ENCODE measurements at places on chromosomes 3 and 15.

DNA sequence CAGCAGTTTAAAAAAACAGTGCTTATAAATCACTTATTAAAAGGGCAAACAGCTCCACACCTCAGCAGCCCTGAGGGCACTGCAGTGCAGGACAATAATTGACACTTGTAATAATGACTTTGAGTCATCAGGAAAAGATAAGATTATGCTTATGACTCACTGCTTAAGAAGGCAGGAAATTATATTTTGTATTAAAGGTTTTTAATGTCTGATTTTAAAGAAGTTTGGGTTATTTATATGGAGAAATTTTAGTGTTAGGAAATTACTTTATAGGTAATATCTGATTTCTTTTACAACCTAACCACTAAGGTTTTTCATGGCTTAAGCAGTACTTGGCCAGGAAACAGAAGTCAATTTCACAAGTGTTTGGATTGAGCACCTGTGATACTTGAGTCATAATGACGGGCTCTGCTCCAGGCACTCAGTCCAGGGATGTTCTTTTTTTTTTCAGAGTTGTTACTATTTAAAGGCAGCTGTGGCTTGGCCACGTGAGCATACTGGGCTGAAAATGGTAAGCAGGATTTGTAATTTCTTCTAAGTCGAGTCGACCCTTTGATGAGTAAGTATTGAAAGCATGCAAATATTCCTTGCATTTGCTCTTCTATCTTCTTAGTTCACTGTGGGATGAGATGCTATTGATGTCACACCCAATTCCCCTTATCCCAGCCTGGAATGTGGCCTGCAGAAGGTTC is 21.6 kb upstream of the SLC6A20 start:
- DNase-seq: no peak

DNA sequence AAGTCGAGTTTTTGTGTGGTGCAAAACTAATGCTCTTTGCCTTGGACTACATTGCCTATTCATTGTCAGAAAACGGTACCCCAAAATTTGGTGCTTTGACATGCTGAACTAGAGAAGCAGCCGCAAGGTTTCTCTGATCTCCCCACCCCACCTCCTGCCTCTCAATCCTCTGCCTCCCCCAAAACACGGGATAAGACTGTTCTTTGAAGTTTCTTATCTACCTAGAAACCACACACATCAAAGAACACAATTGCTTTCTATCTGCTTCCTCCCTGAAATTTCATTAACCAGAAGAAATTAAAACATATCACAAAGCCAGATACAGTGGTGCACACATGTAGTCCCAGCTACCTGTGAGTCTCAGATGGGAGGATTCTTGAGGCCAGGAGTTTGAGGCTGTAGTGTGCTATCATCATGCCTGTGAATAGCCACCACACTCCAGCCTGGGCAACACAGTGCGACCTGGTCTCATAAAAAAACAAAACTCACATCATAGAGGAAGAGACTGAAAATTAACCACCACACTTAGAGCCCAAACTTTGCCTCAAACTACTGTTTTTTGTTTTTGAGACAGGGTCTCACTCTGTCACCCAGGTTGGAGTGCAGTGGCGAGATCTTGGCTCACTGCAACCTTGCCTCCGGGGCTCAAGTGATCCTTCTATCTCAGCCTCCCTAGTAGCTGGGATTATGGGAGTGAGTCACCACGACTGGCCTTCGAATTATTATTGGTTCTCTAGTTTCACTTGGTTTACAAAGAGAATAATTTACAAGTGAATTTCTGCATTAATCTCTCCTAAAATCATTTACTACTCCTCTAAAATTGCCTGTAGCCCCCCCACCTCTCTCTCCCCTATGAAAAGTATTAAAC is 2.7 kb upstream of the PCNP start:
- DNase-seq: no peak

DNA sequence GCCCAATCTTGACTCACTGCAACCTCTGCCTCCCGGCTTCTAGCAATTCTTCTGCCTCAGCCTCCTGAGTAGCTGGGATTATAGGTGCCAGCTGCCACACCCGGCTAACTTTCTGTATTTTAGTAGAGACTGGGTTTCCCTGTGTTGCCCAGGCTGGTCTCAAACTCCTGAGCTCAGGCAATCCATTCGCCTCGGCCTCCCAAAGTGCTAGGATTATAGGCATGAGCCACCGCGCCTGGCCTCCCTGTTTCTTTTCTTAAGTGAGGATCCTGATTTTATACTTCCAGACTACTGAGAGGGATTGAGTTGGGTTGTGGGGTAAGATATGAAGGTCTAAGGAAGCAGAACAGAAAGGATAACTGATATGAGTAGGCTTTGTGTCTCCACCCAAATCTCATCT is 106.8 kb downstream of the CNTN3 start:
- no peak for DNase-seq

GRCh38 chr3:35651851-35652250 is 12.5 kb downstream of the ARPP21 start:
- no peak for DNase-seq

DNA sequence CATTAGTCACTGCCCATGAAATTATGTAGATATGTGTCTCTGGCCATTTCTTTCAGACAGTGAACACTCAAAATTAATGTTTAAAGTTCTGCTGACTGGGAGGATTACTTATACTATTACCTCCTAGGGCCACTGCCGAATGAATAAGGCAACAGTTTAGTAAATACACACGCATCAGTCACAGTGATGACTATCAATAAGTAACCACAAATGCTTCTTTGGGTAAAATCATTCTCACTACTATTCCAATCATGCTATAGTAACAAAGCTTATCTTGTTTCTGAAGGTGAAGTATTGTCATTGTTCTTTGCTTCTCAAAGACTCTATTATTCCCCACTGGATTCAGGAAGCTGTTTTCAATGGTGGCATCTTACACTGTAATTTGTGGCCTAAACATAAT is 478.8 kb downstream of the EPHA3 start:
- DNase-seq: no peak

DNA sequence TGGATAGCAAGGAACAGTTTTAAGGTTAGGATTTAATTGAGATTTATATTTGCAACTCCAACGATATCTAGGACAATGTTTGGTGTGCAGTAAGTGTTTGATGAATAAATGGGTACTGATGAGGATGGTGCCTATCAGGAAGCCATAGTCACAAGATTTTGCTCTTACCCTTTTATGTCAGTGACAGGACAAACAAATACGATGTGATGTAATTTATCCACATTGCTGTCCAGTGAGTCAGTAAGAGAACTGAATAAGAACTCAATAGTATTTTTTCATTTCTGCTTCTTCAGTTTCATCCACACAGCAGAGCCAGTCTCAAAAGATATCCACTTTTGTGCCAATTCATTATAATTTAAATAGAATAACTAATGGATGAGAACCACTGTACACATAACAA is 18.5 kb downstream of the C3orf85 start:
- DNase-seq: no peak

GRCh38 chr3:116951610-116952009 is 242.0 kb downstream of the TUSC7 start:
- DNase-seq: no peak

GRCh38 chr3:27426926-27427325 is 57.3 kb downstream of the SLC4A7 start:
- DNase-seq: no peak

All from activated CD8-positive, alpha-beta memory T cell treated with anti-CD3 and anti-CD28 coated beads for 1 hour (primary cell).